Breast epithelium (tissue), 4 donors: ENCODE measurements at places on chromosomes 3 and 15. TPM values are rescaled to one million over a fixed set of nuclear protein-coding genes. Genes with fewer than 3 reads are reported as not detected.

GRCh38 chr15:70815604-70816003, 38.4 kb downstream of the LARP6 start:
- no peak for DNase-seq

DNA sequence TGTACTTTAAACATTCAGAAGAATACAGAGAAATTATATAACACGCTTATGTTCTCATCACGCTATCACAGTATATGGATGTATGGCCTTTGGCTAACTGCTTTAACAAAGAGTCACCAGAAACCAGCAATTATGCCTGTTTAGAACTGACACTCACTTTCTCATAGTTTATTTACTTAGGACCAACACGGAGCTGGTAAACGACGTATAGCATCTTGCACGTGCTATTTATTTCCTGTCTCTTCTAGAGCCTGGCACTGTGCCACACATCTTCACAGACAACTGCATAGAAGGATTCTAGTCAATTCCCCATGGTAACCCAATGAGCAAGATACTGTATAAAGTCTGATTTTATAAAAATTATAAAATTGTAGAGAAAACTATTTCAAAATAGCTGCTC, 43.6 kb downstream of the TBC1D2B start:
- DNase-seq: no peak

PDCD6IP gene
- total RNA-seq: 152 TPM

MED12L gene
- 1.6 TPM for total RNA-seq

- no peak for DNase-seq
Observed at GRCh38 chr15:52383100-52383588, 87.5 kb upstream of the MYO5C start.
